ENCODE measurements at places on chromosomes 3 and 15. TPM values are rescaled to one million over a fixed set of nuclear protein-coding genes. Genes with fewer than 3 reads are reported as not detected.

DNA sequence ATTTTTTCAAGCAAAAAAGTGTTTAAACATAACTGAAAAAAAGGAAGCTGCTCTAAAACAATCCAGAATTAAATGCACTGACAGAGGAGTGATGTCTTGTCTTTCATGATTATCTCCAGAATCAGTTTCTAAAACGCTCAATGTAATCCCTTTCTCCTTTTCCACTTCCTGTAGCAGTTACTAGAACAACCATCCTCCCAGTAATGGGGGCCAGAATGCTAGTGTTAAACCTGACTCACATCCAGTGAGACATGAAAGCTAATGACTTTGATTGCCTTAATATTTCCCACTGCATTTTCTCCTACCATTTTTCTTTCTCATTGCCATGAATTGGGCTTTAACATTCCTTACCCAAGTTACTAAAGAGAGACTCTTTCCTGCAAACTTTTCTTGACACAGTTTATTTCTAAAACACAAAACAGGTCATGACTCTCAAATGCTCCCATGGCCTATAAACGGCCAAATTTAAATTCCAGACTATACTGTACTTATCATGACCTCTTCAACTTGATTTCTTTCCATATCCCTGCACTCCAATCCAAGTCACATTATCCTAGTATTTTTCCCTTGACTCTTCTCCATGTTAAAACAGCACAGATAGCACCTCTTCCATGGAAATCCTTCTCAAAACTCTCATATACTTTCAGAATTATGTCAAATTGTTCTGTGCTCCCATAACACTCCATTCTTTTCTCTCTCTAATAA lies 341.4 kb downstream of the NAALADL2 start:
- no peak for DNase-seq

The CCDC13 gene
- total RNA-seq: 0.90 TPM

The FSTL1 gene
- 530 TPM for total RNA-seq

- no peak for DNase-seq
Observed at GRCh38 chr15:77578641-77579372, 53.9 kb downstream of the LINGO1 start.

DNA sequence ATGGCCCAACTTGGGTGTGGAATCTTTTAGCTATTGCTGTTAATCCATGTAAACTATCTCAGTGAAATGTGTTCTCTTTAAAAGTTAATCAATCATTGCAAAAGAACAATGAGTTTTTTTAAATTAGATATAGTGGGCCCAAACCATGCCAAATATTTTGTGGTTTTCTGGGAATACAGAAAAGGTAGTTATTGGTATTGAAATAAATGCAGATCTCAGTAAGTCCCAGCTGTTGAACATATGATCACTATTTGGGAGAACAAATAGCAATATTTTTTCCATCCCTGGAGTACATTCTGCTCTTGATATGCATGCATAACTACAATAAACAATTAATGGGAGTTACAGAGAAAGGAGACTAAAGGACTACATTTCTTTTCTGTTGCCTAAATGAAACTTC lies 36.0 kb upstream of the LEKR1 start:
- no peak for DNase-seq

The GPR62 gene
- not detected for total RNA-seq

DNA sequence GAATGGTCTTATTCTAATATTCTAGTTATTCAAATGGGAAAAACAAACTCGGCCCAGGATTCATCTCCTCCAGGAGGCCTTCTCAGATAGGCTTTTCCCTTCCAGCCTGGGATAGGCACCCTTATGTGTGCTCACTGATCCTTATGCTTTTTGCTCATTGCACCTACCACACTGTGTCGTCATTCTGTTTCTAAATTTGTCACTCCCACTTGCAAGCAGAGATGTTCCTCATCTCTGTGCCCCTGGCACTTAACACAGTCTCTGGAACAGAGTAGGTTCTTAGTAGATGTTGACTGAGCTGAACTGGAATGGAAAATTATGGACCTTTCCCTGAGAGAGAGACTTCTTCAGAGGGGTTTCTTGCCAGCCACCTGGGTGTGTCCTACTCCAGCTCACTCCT lies 18.7 kb upstream of the SPG11 start:
- no peak for DNase-seq

DNA sequence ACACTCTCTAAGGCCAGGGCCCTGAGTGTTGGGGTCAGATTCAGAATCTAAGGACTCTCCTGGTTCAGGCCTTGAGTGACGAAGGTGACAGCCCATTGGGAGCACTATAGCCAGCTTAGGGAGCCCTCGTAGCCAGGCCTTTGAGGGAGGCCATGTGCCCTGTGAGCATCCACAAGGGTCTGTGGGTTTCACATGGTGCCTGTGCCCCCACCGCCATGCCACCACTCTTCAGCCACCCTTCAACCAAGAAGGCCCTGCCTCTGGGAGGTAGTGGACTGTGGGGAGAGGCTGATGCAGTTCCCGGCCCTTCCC lies 37.5 kb downstream of the TSPAN3 start:
- no peak for DNase-seq

GRCh38 chr3:144058713-144059112 lies 87.1 kb downstream of the DIPK2A start:
- no peak for DNase-seq
